ENCODE measurements at places on chromosomes 7 and 10.

- no peak for DNase-seq
Measured at GRCh38 chr7:55470261-55470660, 102.0 kb downstream of the VOPP1 start.

- DNase-seq: no peak
Measured at GRCh38 chr7:32533276-32534029, 38.2 kb downstream of the AVL9 start.

- no peak for DNase-seq
Measured at GRCh38 chr7:150826061-150826849, 25.7 kb downstream of the TMEM176A start.

GRCh38 chr7:116540743-116541142, 15.9 kb downstream of the CAV1 start:
- DNase-seq: no peak

DNA sequence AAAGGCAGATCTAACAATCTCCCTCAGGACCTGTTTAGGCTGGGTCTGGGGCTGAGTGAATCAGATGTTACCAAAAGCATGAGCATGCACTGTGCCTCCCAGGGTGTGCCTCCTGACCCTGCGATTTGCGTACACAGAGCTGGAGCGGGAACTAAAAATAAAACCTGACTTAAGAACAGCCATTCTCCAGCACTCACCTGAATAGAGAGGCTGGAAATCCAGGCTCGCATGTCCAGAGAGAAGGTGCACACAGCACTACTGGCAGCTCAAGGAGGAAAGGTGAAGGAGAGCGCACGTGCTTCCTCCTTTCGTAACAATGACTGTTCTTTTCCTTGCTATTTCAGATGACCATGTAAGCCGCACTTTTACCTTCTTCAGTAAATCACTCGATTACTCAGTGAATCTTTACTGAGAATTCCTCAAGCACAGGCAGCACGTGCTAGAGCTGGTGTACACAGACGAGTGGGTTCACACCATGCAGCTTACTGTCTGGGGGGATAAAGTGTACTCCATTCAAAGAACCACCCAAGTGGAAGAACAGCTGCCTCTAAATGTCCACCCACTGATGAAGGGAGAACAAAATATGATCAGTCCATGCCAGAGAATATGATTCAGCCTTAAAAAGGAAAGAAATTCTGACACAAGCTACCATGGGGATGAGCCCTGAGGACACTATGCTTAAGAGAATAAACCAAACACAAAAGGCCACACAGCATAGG, 45.6 kb downstream of the SFMBT2 start:
- no peak for DNase-seq

DNA sequence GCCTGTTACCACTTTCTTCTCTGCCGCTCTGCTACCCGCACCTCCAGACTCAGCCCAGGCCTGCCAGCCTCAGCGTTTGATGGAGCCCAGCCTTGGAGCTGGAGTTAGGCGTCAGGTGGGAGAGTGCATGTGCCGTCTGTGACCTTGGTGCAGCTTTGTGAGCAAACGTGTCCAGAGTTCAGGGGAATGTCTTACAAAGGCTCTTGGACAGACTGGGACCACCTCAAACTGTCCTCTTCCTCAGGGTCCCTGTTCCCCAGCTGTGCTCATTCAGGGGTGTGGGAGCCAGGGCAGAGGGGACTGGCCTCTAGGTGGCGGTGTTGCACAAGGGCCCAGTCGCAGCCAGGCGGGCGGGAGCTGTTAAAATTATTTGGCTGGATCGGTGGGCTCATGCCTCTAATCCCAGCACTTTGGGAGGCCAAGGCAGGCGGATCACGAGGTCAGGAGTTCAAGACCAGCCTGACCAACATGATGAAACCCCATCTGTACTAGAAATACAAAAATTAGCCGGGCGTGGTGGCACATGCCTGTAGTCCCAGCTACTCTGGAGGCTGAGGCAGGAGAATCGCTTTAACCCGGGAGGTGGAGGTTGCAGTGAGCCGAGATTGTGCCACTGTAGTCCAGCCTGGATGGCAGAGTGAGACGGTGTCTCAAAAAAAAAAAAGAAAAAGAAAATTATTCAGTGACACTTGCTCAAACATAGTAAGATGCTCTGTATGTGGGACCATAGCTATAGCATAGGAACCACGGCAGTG, 89.2 kb downstream of the ADCY1 start:
- DNase-seq: no peak

- DNase-seq: no peak
Measured at GRCh38 chr10:129702605-129703004, 235.6 kb downstream of the MGMT start.

DNA sequence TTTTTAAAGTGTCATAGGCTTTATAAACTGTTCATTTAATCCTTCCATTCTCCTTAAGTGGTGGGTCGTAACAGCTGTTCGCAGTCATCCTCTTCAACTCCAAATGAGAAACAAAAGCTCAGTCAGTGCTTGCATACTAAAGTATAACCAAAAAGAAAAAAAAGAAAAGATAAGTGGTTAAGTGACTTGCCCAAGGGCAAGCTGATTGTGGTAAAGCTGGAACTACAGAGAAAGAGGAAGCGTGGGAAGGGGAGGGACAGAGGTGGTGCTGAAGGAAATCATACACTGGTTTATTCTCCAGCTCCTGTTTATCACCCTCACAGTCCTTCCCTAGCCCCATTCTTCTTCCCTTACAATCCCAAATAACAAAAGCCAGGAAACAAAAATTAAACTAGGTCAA, 29.6 kb downstream of the IDE start:
- DNase-seq: no peak

- DNase-seq: no peak
Measured at GRCh38 chr10:76899490-76899889, 738.1 kb downstream of the KCNMA1 start.

DNA sequence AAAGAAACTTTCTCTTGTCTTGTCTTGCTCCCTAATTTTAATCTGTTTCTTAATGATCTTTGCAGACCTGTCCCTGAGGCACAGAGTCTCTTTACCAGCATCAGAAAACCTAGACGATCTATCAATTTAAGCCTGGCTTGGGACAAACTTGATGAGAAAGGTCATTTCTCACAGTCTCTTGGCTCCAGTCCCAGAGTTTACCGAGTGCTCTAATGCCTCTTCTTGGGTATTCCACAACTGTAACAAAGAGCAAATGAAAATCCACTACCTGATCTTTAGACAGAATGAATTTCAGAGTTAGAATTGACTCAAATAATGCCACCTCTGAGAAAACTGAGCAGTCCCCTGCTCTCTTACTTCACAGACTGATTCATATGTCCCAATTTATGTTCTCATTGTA, 106.4 kb upstream of the DNAJB12 start:
- no peak for DNase-seq

- no peak for DNase-seq
Measured at GRCh38 chr7:47458057-47458456, 123.9 kb downstream of the TNS3 start.

DNA sequence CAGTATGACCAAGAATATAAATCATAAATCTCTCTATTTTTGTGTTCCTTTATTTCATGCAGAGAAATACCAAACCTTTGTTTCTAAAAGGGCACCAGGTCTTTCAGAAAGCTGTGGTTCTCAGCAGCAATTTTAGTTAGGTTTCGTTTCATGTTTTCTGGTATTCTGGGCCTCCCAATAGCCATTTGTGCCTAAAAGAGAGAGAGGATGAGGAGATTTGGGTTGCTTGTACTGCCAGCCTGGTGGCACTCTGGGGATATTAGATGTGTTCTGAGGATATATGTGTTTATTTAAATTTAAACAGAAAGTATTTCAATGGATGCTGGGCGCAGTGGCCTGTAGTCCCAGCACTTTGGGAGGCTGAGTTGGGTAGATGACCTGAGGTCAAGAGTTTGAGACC, 471.7 kb downstream of the AUTS2 start:
- no peak for DNase-seq

- DNase-seq: no peak
Measured at GRCh38 chr7:36058020-36058592, 94.9 kb upstream of the EEPD1 start.

GRCh38 chr7:155531681-155532080, 14.7 kb downstream of the CNPY1 start:
- DNase-seq: no peak

DNA sequence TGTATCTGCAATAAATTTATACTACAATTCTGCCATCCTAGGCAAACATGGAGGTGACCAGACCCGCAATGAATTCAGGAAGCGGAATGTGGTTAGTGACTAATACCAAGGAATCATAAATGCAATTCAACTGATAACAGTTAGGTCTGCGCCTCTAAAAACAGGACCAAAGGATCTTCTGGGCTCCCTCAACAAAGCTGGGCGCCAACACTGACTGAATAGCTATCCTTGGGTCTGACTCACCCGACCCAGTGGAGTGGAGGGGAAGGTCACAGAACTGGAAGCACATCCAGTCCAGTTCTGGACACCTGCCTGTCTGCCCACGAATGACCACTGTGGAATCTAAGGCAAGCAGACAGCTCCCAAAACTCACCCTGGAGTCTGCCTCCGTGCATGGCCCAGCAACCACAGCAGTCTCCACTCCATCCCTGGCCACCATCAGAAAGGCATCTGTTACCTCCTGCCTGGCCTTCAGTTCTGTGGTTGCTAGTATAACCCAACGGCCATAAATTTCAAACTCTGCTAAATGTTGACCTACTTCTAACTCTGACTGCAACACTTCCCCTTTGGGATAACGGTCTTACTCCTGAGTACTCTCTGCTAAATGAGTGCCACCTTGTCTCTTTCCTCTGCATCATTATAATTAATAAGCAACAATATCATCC, 43.0 kb upstream of the DLX6 start:
- DNase-seq: no peak

DNA sequence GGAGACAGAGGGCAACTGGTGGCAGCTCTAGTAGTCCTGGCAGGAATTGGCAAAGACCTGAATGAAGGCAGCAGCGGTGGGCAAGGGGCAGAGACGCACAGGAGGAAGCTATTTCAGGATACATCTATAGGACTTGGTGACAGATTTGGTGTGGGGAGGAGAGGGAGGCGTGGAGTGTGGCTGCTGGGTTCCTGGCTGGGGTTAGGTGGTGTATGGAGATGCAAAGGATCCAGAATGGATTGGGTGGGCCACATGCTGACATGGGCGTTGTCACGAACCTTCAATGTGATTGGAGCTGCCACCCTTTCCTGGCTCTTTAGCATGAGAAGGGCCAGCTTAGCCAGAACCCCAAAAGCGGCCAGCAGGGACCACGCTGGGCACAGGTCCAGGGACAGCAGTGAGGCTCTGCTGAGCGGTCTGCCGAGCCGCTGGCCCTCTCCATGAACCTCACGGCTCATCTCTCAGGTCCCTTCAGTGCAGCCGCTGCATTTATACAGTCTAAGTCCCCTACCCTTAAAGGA, 10.2 kb upstream of the ADCY1 start:
- DNase-seq: no peak

DNA sequence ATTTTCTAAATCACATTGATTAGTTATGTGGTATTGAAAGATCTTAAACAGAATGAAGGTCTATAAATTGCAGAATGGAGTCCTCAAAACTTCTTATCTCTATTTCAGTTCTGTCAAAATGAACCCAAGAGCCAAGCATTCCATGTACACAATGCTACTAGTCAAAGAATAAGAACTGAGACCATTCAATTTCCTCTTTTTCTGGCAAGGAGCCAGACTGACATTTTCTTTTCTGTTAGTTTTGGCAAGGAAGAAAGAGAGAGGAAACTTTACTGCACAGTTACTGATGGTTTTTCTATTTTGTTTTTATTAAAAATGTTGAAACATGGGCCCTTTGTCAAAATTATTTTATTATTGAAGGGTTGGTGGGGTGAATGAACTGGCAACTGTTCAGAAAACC, 181.8 kb upstream of the FERD3L start:
- no peak for DNase-seq

DNA sequence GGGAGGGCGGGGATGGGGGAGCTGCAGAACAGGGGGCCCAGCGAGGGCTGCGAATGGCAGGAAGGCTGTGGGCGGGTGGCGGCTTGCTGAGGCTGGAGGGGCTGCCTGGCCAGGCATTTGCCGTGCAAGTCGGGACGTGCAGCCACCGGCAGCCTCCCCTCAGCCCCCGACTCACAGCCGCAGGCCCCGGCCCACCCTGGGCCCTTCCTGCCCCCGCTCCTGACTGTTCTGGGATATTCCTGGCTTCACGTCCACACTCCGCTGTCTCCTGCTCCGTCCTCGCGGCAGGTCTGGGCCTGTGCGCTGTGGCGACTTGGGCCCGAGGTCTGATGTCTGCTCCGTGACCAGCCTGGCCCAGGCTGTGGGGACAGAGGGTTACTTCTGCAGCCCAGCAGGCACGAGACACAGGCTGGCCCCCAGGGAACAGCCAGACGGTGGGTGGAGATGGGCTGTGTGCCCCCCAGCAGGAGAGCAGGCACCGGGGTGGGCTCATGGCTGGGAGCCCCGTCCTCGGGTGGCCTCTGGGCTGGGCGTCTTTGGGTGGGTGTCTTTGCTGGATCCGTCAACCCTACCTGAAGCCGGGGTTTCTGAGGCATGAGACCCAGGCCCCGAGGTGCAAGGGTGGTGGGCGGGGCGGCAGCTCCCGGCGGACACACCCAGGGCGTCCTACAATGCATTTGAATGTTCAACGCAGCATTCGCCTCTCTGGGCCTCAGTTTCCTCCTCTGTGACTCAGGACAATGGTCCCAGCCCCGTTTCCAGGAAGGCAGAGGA, 86.5 kb downstream of the FOXL3 start:
- no peak for DNase-seq

GRCh38 chr10:43196131-43196980, 58.1 kb downstream of the CSGALNACT2 start:
- DNase-seq: no peak

DNA sequence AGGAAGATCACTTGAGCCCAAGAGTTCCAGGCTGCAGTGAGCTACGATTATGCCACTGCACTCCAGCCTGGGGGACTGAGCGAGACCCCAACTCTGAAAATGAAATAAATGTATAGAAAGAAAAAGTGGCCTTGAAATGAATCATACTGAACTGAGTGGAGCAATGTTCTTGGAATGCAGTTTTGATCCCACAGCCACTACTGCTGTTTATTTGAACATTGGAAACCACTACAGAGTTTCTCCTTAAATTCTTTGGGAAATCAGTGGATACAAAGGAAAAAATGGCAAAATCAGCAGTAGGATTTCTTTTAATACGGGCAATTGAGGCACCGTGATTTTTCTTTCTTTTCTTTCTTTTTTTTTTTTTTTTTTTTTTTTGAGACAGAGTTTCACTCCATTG, 637.4 kb downstream of the GALNT17 start:
- no peak for DNase-seq

- no peak for DNase-seq
Measured at GRCh38 chr10:95539560-95540284, 21.4 kb downstream of the SORBS1 start.

DNA sequence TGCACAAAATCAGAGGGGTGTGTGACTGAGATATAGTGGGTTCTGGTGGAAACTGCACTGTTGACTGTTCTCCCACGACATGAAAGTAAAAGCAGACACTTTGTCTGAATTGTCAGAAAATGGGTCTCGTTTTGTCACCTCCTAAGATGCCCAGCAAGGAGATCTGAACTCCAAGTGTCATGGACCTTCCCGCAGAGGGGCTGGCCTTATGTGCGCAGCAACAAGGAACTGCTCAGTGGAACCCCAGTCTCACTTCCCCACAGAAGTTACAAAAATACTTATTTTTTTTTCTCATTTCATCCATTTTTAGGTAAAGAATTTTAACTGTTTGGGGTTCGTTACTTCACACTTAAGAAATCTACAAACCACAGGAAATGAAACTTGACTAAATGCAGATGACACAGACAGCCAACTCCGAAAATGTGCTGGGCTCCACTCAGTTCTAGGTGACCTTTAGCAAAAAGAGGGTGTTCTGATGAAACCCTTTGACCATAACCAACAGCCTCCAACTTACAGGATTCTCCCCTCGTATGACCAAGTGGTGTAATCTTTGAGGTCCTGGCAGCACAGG, 115.0 kb downstream of the FAM107B start:
- DNase-seq: no peak
